Activated naive CD4-positive, alpha-beta T cell treated with anti-CD3 and anti-CD28 coated beads, Interleukin-2, amount 50 U/mL, for 16 hours (primary cell): ENCODE measurements at places on chromosomes 12 and 14.

GRCh38 chr12:104501115-104501514 lies 44.4 kb downstream of the CHST11 start:
- no peak for DNase-seq

GRCh38 chr14:74712499-74713394 lies at the start of the genes AREL1 and FCF1:
Gene AREL1, minus strand, starts transcription at chr14:74713080. Its CDS starts 27,465 bp downstream, at chr14:74685615.
Gene FCF1, plus strand, starts transcription at chr14:74713144. Its CDS starts 54 bp downstream, at chr14:74713198.
- peak; percentile 78 for DNase-seq

- peak; percentile 42 for DNase-seq
These were observed 574 bp downstream of the WNK1 start for GRCh38 chr12:752695-753610.

GRCh38 chr12:47969845-47970244 lies 6.4 kb downstream of the TMEM106C start:
- DNase-seq: no peak

DNA sequence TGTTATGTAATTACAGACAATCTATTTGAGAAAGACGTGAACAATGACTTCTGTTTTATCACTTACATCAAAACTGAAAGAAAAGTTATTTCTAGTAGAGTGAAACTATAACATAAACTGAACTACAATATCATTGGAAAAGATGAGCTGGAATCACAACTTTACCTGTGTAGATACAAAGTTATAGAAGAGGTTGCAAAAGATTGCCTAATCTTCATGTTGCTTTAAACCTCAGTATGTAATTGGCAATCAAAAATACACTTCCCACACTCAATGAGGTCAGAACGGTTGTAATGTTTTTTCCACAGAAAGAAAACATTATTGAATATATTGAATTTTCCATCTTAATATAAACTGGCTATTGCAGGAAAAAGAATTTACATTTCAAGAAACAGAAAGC lies 37.7 kb upstream of the GXYLT1 start:
- DNase-seq: no peak

DNA sequence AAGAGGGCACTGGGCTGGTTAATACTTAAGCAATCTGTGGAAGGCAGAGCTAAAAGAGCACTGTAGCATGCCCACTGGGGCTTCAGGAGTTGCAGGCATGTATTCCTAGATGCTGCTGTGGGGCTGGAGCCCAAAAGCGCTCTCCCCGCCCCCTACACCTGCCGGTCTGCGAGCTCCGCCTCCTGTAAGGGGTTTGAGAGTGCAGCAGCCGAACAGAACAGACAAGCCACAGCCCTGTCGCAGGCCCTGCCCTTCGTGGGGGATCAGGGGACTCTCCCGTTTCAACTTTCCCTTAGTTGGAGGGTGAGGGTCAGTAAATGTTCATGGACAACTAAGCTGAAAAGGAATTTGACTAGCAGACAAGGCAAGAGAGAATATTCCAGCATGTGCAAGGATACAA lies 17.6 kb downstream of the SLC38A6 start:
- no peak for DNase-seq

DNA sequence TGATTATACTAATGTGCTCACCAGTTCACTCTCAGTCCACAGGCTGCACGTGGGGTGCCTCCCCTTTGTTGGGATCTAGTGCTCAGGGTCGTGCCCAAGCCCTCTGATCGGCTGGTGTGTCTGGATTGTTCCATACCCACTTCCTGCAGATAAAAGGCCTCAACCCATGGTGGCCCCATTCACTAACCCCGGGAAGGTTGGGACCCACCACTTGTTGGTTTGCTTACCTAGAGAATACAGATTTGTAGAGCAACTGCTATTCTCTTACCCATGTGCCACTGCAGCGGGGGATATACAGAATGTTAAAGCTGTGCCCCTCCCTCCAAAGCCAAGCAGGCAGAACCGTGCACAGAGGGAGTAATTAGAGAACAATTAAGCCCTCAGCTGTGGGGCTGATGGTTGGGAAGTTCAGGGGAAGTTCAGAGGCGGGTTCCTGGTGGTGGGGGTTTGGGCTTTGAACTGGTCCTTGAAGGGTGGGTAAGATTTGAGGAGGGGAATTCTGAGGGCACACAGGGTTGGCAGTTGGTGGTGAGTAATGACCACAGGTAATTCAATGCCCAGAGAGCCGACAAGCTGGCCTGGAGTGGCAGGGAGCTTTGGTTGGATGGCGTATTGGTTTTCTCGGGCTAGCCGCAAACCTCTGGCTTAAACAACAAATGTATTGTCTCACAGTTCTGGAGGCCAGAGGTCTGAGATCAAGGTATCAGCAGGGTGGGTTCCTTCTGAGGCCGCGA lies 68.8 kb downstream of the ADCK1 start:
- no peak for DNase-seq
